ENCODE measurements at places on chromosomes 5 and 9.

DNA sequence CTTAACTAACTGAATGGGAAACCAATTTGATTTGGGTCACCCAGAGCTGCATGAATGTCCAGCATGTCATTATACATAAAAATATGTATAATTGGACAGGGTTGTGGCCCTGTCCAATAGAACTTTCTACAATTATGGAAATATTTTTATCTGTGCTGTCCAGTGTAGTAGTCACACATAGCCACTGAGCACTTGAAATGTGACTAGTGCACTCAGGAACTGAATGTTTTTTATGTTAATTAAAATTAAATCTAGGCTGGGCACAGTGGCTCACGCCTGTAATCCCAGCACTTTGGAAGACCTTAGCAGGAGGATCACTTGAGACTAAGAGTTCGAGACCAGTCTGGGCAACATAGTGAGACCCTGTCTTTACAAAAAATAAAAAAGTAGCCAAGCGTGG lies 18.6 kb downstream of the GARNL3 start:
- DNase-seq, result no peak
- no peak overlapping the region for H3K27ac ChIP-seq
- H3K4me3 ChIP-seq, result no peak overlapping the region
- H3K4me1 ChIP-seq, result peaks cover 17% of the 10 kb centered on the region

- no peaks in the 10 kb centered on the region for H3K4me1 ChIP-seq
- no peak for DNase-seq
- no peaks in the 10 kb centered on the region for H3K27me3 ChIP-seq
- peaks cover 4% of the 10 kb centered on the region for H3K36me3 ChIP-seq
- H3K4me3 ChIP-seq, result no peak overlapping the region
- H3K27ac ChIP-seq, result no peak overlapping the region
These were observed 27.7 kb downstream of the DUSP1 start for GRCh38 chr5:172743112-172743959.

DNA sequence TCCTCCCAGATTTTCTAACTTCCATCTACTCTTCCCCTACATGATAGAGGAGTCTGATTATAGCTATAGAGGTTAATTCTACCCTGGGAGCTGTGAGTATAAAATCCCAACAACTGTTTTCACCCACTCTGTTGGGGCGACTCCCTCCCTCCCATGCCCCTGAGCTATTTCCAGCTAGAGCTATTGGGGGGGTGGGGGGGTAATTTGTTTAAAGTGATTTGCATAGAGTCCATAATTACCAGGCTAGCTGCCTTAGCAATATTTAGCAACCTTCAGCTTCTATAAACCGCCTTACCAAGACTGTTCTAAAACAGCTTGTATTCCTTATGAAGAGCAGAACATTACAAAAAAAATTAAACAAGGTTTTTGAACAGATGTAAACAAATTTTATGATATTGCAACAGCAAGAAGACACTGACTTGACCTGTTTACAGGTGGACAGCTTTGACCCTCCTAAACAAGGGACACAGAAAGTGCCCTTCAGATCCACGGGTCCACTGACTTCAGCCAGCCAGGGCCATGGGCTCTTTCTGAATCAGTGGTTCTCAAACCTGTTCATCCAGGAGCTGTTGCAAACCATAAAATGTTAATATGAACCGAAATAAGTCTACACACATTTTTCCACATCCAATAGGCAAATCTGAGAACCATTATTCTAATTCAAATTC lies 98.2 kb downstream of the OTULIN start:
- H3K36me3 ChIP-seq, result peaks cover 6% of the 10 kb centered on the region
- DNase-seq, result no peak
- no peak overlapping the region for H3K4me3 ChIP-seq
- H3K27me3 ChIP-seq, result no peaks in the 10 kb centered on the region
- H3K4me1 ChIP-seq, result no peaks in the 10 kb centered on the region

DNA sequence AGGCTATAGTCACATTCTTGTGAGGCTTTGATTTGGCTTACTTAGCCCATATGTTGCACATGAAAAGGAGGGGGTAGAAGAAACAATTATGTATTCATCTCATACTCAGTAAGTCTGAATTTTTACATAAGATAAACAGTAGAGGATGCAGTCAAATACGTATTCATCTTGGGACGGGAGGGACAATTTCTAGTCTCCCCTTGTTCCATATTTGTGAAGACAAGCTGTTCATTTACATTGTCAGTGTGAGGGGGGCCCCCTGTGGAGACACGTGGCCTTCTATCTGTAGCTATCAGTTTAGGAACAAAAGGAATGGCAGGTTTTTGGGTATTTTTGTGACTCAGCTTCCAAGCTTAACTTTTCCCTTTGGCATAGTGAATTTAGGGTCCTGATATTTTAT lies 49.2 kb upstream of the PPP1R2B start:
- peaks cover 21% of the 10 kb centered on the region for H3K4me1 ChIP-seq
- H3K4me3 ChIP-seq, result no peak overlapping the region
- DNase-seq, result no peak
- H3K36me3 ChIP-seq, result no peaks in the 10 kb centered on the region
- no peaks in the 10 kb centered on the region for H3K27me3 ChIP-seq

DNA sequence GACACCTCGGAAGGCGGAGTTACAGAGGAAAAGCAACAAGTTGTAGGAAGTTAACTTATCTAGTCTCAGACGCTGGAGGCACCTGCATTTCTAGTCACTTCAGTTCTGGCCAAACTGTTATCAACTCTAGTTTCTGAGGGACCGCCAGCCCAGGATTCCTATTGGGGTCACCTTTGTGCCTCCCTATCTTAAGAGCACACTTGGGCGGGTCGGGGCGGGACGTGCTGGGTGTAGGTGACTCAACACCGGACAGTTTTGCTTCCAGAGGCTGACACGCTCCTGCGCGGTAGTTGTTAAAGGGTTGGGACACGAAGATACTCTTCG lies 679 bp upstream of the KDM4C start:
- no peak for DNase-seq
- H3K4me1 ChIP-seq, result peaks cover 8% of the 10 kb centered on the region
- H3K27ac ChIP-seq, result peak overlapping the region; percentile 99
- no peaks in the 10 kb centered on the region for H3K36me3 ChIP-seq

DNA sequence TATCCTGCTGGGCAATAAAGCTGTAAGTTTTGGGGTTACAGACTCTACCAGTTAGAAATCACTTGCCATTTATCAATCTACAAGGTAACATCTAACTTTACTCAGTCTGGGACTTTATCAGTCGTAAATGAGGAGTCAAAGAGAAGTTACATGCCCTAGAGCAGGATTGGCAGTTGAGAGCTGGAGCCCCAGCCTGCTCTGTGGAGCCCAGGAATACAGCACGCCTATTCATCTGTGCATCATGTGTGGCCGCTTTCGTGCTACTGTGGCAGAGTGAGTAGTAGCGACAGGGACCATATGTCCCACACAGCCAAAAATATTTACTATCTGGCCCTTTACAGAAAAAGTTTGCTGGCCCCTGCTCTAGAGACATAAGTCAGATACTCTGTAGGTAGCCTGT lies 152.5 kb upstream of the NTRK2 start:
- H3K27ac ChIP-seq, result no peak overlapping the region
- DNase-seq, result no peak
- H3K4me1 ChIP-seq, result peaks cover 3% of the 10 kb centered on the region
- no peaks in the 10 kb centered on the region for H3K27me3 ChIP-seq

GRCh38 chr5:154577416-154577815 lies 99.4 kb upstream of the HAND1 start:
- no peak for DNase-seq
- H3K4me1 ChIP-seq, result peaks cover 17% of the 10 kb centered on the region
- H3K27me3 ChIP-seq, result peaks cover 3% of the 10 kb centered on the region

GRCh38 chr9:114538241-114538640 lies 33.0 kb upstream of the WHRN start:
- DNase-seq, result no peak
- H3K4me3 ChIP-seq, result no peak overlapping the region
- no peaks in the 10 kb centered on the region for H3K27me3 ChIP-seq
- H3K27ac ChIP-seq, result peak overlapping the region; percentile 50
- H3K4me1 ChIP-seq, result peaks cover 22% of the 10 kb centered on the region

DNA sequence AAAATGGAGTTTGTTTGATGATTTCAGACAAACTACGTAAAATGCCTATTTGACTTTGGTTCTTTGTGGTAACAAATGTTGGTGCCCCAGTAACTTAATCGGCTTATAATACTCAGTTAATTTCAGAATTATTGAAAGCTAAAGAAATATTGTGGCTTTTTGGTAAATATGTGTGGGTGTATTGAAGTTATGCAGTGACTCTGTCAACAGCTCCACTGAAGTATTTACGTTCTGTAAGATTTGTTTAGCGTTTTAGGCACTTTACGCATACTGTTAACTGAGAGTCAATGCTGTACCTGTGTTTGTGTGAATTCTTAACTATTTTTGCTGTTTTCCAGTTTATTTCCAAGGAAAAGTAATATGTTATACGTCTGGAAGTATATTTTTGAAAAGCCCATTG lies 2.2 kb downstream of the RAD23B start:
- H3K4me3 ChIP-seq, result peak overlapping the region; percentile 95
- peaks cover 54% of the 10 kb centered on the region for H3K4me1 ChIP-seq
- H3K27ac ChIP-seq, result peak overlapping the region; percentile 98

- peaks cover 2% of the 10 kb centered on the region for H3K36me3 ChIP-seq
- H3K27me3 ChIP-seq, result no peaks in the 10 kb centered on the region
- DNase-seq, result no peak
- H3K4me3 ChIP-seq, result no peak overlapping the region
These were observed 144.1 kb downstream of the PLK2 start for GRCh38 chr5:58315794-58316193.

DNA sequence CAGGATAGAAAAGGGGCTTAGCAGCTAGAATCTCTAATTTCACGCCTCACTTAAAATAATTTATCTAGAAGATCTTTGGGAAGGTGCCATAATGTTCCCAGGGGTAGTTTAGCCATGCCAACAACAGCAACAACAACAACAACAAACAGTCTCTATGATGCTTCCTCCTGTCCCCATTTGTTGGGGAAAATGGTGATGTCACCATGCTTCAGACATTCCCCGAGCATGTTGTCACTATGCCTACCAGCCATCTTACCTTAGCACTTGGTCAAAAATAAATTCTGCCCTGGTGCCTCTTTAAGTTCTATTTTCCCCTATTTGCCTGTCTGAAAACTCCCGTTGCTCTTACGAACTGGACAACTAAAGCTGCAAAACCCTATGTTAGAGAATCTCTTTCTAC lies 76.6 kb downstream of the KCNN2 start:
- H3K36me3 ChIP-seq, result peaks cover 4% of the 10 kb centered on the region
- H3K4me1 ChIP-seq, result peaks cover 16% of the 10 kb centered on the region
- no peak overlapping the region for H3K4me3 ChIP-seq
- peaks cover 3% of the 10 kb centered on the region for H3K27me3 ChIP-seq
- no peak overlapping the region for H3K27ac ChIP-seq

DNA sequence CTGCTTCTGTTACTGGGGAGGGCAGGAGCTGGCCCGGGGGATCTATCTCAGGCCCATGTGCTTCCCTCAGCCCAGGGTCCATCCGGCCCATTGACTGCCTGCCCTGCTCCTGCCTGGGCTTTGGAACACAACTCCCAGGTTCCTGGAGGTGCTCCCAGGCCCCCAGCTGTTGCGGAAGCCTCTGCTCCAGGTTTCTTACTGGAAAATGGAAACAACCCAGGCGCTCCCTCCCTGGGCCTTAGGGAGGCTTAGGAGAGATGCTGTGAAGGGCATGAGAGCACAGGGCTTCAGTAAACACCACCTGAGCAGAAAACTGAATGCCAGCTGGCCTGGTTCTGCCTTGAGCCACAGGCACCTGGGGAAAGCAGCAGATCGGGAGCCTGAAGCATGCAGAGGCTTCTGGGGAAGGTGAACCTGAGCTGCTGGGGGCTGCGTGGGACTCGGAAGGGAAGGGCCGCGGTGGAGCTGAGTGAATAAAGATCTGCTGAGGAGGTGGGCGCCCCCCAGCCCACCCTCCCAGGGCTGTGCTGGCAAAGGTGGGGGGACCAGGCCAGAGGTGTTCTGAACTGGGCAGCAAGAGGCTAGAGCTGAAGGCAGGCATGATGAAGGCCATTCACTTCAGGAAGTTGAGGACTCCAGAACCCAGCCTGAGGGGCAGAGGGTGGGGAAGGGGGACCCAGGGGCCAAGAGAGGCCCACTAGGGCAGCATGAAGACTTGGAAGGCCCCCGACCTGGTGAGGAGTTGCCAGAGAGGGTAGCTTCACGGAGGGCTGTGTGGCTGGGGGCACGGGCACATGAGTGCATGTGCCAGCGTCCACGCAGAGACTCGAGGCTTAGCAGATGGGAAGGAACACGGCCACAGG lies 64.8 kb downstream of the SHB start:
- no peaks in the 10 kb centered on the region for H3K27me3 ChIP-seq
- no peak overlapping the region for H3K27ac ChIP-seq
- peaks cover 15% of the 10 kb centered on the region for H3K4me1 ChIP-seq
- no peak for DNase-seq

DNA sequence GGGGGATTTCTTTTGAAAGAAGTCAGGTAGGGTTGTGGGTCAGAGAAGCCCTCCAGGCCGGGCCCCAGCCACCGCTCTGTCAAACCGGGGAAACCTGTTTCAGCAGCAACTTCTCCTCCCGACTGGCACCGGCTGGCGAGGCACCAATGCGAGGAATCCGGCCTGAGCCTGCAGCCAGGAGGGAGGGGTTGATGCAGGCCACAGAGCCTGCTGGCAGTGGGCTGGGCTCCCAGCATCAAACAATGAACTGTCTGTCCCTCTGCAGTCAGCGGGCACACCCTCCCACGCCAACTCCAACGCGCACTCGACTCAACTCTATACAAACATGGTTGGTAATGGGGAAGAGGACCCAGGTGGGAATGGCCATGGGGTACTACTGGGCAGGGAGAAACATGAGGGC lies 12.1 kb downstream of the PCDH1 start:
- H3K4me3 ChIP-seq, result no peak overlapping the region
- H3K36me3 ChIP-seq, result no peaks in the 10 kb centered on the region
- peaks cover 16% of the 10 kb centered on the region for H3K27me3 ChIP-seq
- peaks cover 30% of the 10 kb centered on the region for H3K4me1 ChIP-seq

GRCh38 chr9:18544456-18544855 lies 70.5 kb downstream of the ADAMTSL1 start:
- H3K4me1 ChIP-seq, result peaks cover 46% of the 10 kb centered on the region
- no peak for DNase-seq
- H3K36me3 ChIP-seq, result no peaks in the 10 kb centered on the region
- H3K27me3 ChIP-seq, result no peaks in the 10 kb centered on the region
- no peak overlapping the region for H3K27ac ChIP-seq
- no peak overlapping the region for H3K4me3 ChIP-seq

DNA sequence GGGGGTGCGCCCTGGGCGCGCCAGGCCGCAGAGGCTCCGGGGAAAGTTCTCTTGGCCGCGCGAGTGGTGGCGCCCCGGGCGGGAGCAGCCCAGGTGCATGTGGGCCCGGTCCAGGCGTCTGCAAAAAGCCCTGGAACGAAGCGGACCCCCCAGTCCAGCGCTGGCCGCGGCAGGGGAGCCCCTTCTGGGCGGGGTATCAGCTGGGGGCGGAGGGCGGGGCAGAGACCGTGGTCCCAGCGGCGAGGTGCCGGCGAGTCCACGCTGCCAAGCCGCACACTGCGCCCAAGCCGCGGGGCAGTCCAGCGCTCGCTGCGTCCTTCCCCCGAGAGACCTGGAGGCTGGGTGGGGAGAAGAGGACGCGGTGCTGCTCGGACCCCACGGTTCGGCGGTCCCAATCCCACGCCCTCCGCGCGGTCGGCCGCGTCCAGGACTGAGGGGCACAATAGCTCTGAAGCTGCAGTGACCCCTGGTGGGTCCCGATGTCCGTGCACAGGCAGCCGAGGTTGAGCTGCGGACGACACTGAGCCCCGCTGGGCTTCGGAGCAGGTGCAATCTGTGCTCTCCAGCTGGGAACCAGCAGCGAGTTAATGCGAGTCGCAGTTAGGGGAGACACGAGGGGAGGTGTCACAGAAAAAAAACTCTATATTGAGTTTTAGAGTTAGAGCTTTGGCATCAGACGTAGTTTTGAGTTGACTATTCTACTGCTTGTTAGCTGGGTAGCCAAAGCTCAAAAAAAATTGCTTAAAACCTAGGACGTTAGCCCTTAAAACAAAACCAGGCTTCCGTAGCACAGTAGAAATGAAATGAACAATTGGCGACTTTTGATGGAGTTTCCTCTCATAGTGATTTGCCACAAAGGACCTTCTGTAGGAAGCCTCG lies 1.1 kb upstream of the EPB41L4A start:
- H3K4me3 ChIP-seq, result peak overlapping the region; percentile 73
- H3K4me1 ChIP-seq, result peaks cover 23% of the 10 kb centered on the region
- DNase-seq, result peak; percentile 62
- H3K36me3 ChIP-seq, result no peaks in the 10 kb centered on the region
